ENCODE measurements at places on chromosomes 16 and 17.

DNA sequence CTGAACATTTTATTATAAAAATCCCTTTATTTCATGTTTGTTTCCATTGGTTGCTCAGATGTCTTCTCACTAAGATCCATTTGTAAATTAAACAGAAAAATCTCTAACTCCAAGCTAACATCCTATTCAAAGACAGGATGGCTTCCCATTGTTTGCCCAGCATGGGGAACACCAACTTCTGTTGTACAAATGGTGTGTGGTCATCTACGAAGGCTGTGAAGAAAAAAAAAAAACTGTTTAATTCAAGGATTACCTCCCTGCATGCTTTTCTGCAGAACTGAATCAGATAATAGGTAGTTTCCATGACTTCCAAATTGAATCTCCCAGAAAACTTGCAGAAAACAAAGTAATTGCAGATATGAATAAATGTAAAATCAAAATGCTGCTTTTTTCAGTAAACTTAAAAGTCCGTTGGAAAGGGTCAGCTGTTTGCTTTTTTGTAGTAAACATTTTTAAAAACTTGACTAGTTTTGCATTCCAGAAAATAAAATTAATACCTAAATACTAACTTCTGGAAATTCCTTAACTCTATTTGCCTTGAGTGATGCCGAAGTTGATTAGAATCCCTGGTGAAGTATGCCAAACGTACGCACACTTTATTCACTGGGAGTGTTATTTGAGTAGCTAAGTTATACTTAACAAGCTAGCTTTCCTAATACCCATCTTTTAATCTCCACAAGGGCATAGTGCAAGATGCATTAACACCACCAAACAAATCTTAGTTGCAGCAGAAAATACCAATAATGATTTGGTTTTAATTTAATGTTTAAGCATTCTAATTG is 7.7 kb downstream of the SALL1 start:
- no peak for DNase-seq

DNA sequence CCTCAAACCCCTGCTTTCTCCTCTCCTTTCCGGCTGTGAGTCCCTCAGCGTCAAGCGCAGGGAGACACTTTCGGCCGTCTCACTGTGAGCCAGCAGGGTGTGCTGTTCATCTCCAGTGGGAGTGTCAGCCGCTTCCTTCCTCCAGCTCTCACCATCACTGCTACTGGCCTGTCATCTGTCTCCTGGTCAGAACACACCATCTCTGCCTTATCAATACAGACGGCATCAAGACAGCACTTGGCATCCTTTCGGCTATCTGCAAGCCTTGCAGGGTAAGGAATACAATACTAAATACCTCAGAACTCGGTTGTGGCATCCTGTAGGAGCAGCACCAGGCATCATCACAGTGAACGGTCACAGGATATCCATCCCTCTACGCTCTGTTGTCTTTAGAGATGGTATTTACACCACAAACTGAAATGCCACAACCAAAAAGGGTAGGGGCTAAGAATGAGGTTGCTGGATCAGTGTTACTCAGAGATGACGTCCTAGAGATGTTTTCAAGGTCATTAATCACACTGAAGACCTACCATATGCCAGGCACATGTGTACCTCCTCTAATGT is 20.7 kb upstream of the CMTM4 start:
- DNase-seq: no peak

- no peak for DNase-seq
These were observed 28.7 kb downstream of the MPRIP start for GRCh38 chr17:17070931-17071330.

GRCh38 chr16:73151225-73151624 is 103.3 kb upstream of the ZFHX3 start:
- DNase-seq: no peak

DNA sequence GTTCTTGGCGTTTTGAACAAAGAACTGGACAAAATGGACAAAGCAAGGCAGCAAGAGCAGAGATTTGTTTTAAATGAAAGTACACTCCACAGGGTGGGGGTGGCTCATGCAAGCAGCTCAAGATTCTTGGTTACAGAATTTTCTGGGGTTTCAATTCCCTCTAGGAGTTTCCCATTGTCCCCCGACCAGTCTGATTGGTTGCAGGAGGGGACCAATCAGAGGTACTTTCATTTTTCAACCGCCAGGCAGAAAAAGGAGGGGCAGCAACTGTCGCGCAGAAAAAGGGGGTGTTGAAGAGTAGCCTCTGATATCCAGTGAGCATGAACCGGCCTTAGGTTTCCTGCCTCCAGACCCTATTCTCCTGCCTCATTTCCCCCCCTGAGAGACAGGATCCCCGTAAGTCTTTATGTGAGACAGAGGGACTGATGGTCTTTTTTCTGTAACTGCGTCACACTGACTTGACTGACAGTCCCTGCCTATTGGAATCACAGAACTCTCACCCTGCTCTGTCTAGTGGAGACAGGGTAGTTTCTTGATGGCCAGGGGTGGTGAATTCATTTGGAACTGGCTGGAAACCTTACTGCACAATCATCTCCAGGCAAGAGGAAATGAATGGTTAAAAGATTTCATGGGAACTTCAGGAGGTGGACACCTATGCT is 59.4 kb upstream of the ALOX12 start:
- no peak for DNase-seq

DNA sequence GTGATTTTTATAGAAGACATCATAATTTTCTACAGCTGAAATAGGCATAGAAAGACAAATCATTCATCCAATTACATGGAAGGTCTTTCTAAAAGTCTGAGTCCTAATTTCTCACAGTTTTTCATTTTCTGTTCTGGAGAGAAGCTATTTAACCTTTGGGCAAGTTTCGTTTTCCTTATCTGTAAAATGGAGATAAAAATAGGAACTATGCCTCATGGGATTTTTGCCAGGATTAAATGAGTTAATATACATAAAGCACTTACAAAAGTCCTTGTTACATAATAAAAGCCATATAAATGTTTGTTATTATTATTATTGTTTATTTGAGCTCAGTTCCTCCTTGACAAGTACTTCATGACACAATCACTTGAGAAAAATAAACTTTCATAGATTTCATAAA is 121.4 kb downstream of the SKAP1 start:
- DNase-seq: no peak

DNA sequence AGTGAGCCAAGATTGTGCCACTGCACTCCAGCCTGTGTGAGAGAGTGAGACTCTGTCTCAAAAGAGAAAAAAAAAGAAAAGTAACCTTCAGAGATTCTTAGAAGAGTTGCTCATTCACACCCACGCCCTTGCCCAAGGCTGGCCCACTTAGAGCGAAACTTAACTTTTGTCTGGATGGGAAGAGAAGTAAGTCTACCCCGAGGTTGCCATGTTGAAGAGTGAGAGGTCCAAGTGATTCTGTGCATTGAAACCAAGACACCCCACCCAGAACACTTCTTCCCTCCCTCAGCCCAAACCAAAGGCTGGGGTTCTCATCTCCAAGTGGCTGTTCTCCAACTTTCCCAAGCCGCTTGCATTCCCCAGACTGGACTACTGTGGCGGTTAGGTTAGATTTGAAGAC is 2.4 kb upstream of the CISD3 start:
- DNase-seq: no peak
